ENCODE measurements at places on chromosomes 1 and 21.

DNA sequence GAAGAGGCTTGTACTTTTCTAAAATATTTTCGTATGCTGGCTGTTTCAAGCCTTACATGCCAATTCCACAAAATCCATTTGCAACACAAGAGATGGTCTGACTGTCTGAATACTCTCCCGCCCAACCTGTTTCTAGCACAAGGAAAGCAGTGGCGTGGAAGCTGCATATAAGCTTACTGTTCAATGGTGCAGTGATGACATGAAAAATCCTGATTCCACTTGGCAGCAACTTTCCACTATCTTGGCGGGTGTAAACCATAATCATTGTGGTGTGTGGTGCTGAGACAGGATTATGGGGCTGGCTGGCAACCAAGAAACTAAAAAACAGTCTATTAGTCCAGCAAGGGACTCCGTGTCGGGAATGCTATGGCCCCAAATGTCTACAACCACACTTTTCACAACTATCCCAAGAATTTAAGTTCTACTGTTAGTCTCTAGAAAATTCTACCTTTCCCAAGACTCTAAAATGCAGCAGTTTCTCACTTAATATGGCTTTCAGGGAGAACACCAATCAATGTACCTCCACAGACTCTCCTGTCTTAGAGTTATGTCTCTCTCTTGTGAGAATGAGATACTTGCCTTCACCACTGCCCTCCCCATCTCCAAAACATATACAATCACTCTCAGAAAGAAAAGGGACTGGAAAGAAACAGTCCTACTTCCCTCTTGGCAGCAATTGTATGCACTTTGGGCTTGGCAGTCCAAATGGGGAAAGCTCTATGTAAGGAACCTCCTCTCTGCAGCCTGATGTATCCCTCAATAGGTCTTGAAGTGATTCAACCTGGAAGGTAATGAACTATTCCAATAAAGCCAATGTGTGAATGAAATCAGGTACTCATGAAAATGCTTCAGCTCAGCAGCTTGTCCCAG is 9.5 kb downstream of the COLGALT2 start:
- no peak for DNase-seq

- no peak for DNase-seq
Observed at GRCh38 chr1:107963008-107963407, 2.0 kb downstream of the VAV3 start.

GRCh38 chr1:240611619-240612480 is at the start of gene GREM2:
Gene GREM2, minus strand, starts transcription at chr1:240612155. Its CDS starts 118,680 bp downstream, at chr1:240493475.
- peak; percentile 5 for DNase-seq

DNA sequence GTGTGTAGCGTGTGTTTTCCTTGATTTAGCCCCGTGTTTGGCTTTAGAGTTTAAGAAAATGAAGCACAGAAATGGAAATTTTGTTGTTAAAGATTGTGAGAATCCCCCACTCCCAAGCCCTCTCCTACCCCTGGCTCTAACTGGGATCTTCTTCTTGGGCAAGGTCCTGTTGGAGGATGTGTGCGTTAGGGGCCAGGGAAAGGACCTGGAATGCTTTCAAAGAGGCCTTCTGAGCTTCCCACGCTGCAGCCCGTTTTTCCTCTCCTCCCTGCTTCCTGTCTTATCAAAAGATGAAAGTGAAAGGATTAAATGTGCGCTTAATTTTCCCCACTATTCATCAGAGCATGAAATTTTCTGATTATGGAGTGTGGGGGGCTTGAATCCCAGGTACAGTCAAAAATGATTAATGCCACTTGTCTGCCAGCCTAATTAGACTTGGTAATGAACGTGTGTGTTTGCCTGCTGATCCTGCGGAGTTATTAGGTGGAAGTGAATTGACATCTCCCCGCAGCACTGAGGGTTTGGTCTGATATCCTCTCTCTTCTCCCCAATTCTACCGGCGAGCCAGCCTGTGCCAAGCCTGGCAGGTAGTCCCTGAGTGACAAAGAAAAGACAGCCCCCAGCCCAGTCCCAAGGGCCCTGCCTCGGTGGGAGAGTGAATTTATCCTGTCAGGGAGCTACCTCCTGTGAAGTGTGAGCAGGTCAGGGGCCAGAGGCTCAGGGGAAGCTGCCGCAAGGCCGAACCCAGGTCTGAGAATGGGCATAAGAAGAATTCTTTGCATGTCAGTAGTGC is 4.9 kb downstream of the RASSF5 start:
- no peak for DNase-seq

- no peak for DNase-seq
Observed at GRCh38 chr1:233082778-233083550, 132.6 kb downstream of the NTPCR start.

GRCh38 chr1:87219626-87220025 is 109.1 kb upstream of the LMO4 start:
- DNase-seq = no peak

- DNase-seq = no peak
Observed at GRCh38 chr1:200376528-200376927, 33.3 kb downstream of the ZNF281 start.

DNA sequence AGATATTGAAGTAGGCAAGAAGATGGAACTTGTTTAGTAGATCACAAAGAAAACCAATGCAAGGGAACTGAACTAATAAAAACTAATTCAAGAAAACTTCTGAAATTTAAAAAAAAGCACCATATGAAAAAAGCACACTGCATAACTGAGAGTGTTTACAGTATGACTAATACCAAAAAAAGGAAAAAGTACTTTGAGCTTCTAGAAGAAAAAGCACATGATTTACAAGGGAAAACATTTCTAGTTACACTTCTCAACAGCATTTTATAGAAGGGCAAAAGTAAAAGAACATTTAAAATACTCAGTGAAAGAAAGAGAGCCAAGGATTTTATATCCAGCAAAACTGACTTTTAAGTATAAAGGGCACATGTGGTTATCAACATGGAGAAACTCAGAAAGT is 233.6 kb downstream of the RPS6KC1 start:
- no peak for DNase-seq

DNA sequence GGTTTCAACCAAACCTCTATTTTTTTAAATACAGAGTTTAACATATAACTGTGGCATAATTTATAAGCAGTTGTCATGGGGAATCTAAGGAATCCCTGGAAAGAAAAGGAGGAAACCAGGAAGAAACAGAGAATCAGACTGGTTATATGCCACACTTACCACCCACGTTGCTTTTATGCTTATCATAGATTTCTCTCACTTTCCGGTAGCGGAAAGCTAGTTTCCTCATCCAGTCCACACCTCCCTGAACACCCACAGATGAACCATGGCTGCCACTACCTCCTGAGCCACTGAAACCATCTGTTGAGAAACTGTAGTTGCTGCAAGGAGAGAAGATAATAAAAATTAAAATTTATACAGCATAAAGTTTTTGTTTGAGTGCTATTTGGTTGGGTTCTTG is 33.5 kb downstream of the XKR8 start:
- no peak for DNase-seq

- DNase-seq = peak; percentile 1
Observed at GRCh38 chr21:41045534-41046268, 122.3 kb upstream of the BACE2 start.

DNA sequence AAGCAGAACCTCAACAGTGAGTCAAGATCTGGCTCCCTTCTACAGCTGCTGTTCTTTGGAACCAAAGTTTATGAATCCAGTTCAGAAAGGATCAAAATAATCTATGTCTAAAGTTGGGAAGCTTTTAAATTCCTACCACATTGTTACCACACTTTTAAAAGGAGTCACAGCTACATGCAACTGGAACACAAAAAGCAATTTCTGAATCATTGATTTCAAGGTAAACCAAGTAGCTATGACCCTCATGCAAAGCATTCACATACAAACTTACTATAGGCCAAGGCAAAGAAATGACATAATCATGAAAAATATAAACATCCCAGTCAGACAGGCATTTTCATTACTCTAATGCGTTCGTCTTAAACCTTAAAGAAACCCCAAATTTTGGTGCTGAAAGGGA is 3.5 kb downstream of the SIPA1L2 start:
- no peak for DNase-seq

- DNase-seq = no peak
Observed at GRCh38 chr1:170461291-170461747, 70.6 kb upstream of the GORAB start.
